ENCODE measurements at places on chromosomes 11 and 22.

- no peak for DNase-seq
These were observed 164.9 kb downstream of the MIAT start for GRCh38 chr22:26822313-26822712.

GRCh38 chr11:95154514-95154913 lies 64.9 kb downstream of the ENDOD1 start:
- peak; percentile 69 for DNase-seq

- no peak for DNase-seq
These were observed 34.4 kb upstream of the SORL1-AS1 start for GRCh38 chr11:121487191-121487590.

GRCh38 chr11:133096981-133097380 lies 435.3 kb downstream of the OPCML start:
- DNase-seq, result no peak

DNA sequence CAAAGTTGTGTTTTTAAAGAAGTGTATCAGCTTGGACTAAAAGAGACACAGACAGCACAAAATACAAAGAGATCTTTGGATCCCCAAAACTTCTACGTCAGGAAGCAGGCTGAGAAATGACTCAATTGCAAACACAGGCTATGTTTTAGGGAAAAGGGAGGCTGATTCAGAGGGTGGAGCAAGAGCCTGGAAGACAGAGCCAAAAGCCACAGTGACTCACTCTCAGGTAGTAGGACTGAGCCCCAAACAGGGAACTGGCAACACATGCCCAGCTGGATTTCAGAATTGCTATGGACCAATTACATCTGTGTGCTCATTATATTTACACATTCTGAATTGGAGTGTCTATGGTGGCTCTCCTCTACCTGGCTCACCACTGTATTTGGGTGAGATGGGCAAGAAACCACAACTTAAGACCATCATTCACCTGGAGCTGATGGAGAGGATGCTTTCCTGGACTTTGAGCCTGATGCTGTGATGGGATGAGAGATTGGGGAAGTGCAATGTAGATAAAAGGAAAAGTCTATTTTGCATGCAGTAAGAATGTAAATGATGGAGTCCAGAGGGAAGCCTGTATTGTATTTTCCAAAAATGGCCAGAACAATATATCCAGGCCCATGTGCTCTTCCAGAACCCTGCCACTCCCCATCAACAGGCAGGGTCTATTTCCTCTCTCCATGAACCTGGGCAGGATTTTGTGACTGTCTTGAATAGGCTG lies 20.8 kb upstream of the LINC01488 start:
- DNase-seq, result no peak

- DNase-seq, result no peak
These were observed 3.4 kb downstream of the GUCY1A2 start for GRCh38 chr11:107014871-107015270.

GRCh38 chr11:116792144-116792868 lies 627 bp upstream of the APOA5 start:
- DNase-seq, result no peak

- DNase-seq, result no peak
These were observed 144.9 kb upstream of the NECTIN1 start for GRCh38 chr11:119873761-119874421.

- DNase-seq, result peak; percentile 67
These were observed 2.3 kb downstream of the CHKA start for GRCh38 chr11:68118706-68119448.

- no peak for DNase-seq
These were observed 17.5 kb upstream of the TXNRD2 start for GRCh38 chr22:19959043-19959586.

DNA sequence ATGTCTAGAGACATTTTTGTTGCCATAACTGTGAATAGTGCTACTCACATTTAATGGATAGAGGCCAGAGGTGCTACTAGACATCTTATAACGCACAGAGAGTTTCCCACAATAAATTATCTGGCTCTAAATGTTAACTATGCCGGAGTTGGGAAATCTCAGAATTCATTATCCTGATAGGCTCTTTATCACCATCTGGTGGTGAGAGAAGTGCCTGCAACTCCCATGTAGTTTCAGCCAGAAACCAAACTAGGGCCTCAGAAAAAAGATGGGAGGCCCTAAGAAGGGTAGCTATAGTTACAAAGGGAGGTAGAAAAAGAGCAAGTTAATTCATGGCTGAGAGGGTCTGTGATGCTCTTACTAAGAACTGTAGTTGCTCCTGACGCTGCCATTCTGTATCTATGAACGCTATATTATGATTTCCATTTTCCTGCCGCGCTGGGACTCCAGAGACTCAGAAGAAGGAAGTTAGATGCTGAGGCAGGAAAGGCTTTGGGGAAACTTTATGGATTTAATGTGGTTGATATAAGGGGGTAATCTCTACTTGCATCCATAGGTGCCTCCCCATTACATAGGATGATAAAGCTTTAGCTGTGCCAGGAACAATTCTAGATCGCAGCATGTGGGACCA lies 22.9 kb upstream of the MRPL17 start:
- DNase-seq, result peak; percentile 47

- DNase-seq, result no peak
These were observed 11.5 kb upstream of the TRIM68 start for GRCh38 chr11:4619514-4619913.

GRCh38 chr11:22785251-22785650 lies 44.4 kb downstream of the SVIP start:
- no peak for DNase-seq

DNA sequence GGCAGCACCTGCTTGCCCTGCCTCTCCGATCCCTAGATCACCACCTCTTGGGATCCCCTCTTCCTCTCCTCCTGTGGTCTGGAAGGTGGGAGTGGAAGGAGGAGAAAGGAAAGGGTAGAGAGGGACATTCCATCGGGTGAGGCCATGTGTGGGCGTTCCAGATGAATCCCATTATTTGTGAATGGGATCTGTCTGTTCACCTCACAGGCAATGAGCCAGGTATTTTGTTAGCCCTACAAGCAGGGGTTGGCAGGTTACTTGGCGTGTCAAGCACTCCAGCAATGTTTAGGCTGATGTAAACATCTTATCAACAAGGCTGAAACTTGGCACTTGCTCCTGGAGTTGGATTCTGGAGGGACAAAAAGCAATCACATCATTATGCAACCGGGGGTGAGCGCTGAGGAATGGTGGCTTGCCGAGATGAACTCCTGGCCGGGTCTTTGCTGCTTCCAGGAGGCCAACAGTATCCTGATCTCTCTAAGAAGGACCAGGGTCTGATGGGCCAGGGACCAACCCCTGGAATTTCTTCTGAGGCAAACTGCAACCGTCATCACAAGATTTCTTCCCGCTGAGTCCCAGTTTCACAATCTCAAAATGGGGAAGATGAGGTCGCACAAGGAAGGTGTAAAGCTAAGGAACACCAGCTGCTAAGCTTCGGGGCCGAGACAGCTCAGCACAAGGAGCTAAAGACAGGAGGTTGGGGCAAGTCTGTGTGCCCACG lies 7.8 kb downstream of the ADAMTS8 start:
- DNase-seq, result no peak

- peak; percentile 53 for DNase-seq
These were observed 3.1 kb downstream of the AKIP1 start for GRCh38 chr11:8913961-8914660.
